Activated CD4-positive, alpha-beta T cell treated with anti-CD3 and anti-CD28 coated beads, Interleukin-2, amount 10 ng/mL, durations not matched to agents 7 days and 5 days (primary cell): ENCODE measurements at places on chromosomes 5 and 9. TPM values are rescaled to one million over a fixed set of nuclear protein-coding genes. Genes with fewer than 3 reads are reported as not detected.
A peak's percentile ranks its signal among the peaks of the same experiment; 100 is the strongest.

GRCh38 chr9:23567516-23568165 lies 258.4 kb downstream of the ELAVL2 start:
- no peak for DNase-seq

- DNase-seq, result no peak
These were observed 33.9 kb upstream of the SEMA4D start for GRCh38 chr9:89531766-89532165.

GRCh38 chr5:174459832-174460448 lies 264.4 kb upstream of the MSX2 start:
- peak; percentile 10 for DNase-seq

The EIF4EBP3 gene
- 9.5 TPM for total RNA-seq
